ENCODE measurements at places on chromosomes 4 and X. TPM values are rescaled to one million over a fixed set of nuclear protein-coding genes. Genes with fewer than 3 reads are reported as not detected.

The ZIC3 gene
- total RNA-seq: not detected

The STAP1 gene
- total RNA-seq: not detected

The HERC6 gene
- 0.85 TPM for total RNA-seq

The ARMCX4 gene
- 0.65 TPM for total RNA-seq

The NMU gene
- not detected for total RNA-seq

The SGCB gene
- 39.3 TPM for total RNA-seq

The RAB9B gene
- total RNA-seq: 5.5 TPM

The RASGEF1B gene
- 4.5 TPM for total RNA-seq

The PLAC8 gene
- 1.1 TPM for total RNA-seq

All from gastrocnemius medialis (tissue), 4 donors.